ENCODE measurements at places on chromosomes 3 and 15. TPM values are rescaled to one million over a fixed set of nuclear protein-coding genes. Genes with fewer than 3 reads are reported as not detected.

TM4SF18 gene
- 4.5 TPM for total RNA-seq

VPS39 gene
- 8.7 TPM for total RNA-seq

ALS2CL gene
- total RNA-seq = 0.69 TPM

FES gene
- 13.7 TPM for total RNA-seq

SNTN gene
- total RNA-seq = not detected

CCRL2 gene
- not detected for total RNA-seq

Measured in MG63 (cell line).